ENCODE measurements at places on chromosomes 5 and 9. TPM values are rescaled to one million over a fixed set of nuclear protein-coding genes. Genes with fewer than 3 reads are reported as not detected.

THBS4 gene
- total RNA-seq: 9.2 TPM

- H3K27ac ChIP-seq: no peak overlapping the region
- no peak for DNase-seq
- H3K27me3 ChIP-seq: peaks cover 100% of the 10 kb centered on the region
- H3K4me3 ChIP-seq: no peak overlapping the region
- H3K4me1 ChIP-seq: peaks cover 4% of the 10 kb centered on the region
Measured at GRCh38 chr9:132584601-132585560, 2.5 kb downstream of the BARHL1 start.

- H3K27ac ChIP-seq: no peak overlapping the region
- H3K4me1 ChIP-seq: no peaks in the 10 kb centered on the region
Measured at GRCh38 chr5:11780641-11781345, 123.5 kb downstream of the CTNND2 start.

DNA sequence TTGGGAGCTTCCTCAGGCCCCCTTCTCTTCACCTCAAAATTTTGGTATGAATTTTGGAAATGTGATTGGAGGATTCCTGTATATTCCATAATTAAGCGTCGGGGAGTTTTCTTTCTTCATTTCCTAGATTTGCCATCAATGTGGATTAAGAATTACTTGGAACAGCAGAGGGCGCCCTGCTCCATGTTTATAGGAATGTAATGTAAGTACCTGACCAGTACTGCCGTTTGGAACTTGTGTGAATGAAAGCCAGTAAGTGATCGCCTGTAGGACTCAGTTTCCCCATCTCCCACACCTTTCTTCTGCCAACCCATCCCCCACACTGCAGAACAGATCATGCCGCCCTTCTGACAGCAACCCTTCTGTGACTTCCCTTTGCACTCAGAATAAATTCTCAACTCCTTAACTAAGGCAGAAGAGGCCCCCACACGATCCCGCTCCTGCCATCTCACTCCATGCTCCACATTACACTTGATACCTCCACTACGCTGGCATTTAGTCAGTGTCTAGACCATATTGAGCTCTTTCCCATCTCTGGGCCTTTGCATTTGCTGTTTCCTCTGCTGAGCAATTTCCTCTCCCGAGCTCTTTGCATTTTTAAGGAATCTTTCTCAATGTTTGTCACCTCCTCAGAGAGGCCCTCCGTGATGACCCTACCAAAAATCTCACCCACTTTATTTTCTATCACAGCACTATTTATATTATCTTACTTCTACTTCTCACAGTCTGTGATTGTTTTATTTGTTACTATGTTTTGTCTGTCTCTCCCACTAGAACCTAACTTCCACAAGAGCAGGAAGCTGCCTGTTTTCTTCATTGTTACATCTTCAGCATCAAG, 79.5 kb upstream of the HTR4 start:
- peak; percentile 41 for DNase-seq
- H3K4me1 ChIP-seq: no peaks in the 10 kb centered on the region
- no peaks in the 10 kb centered on the region for H3K36me3 ChIP-seq
- H3K27me3 ChIP-seq: no peaks in the 10 kb centered on the region
- no peak overlapping the region for H3K27ac ChIP-seq

GRCh38 chr5:90557871-90558270, 726 bp upstream of the ADGRV1 start:
- no peak overlapping the region for H3K27ac ChIP-seq
- H3K27me3 ChIP-seq: peaks cover 18% of the 10 kb centered on the region
- no peaks in the 10 kb centered on the region for H3K36me3 ChIP-seq
- no peak overlapping the region for H3K4me3 ChIP-seq

- H3K4me3 ChIP-seq: no peak overlapping the region
- no peak overlapping the region for H3K27ac ChIP-seq
- no peaks in the 10 kb centered on the region for H3K36me3 ChIP-seq
- no peaks in the 10 kb centered on the region for H3K27me3 ChIP-seq
Measured at GRCh38 chr9:4389755-4390154, 89.9 kb upstream of the GLIS3 start.

DNA sequence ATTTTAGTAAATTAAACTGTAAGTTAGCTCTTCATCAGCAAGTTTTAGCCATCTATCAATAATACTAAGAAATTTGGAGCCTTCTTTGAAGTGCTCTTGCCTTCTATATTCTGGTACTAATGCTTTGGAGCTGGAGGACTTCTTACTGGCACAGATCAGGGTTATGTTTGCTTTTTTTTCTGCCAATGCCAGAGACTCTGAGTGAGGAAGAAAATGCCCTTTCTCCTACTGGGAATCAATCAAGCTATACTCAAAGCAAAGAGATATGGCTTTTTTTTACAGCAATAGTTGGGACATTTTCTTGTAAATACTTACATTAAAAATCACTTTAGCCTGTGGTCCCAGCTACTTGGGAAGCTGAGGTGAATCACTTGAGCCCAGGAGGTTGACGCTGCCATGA, 4.3 kb downstream of the HSDL2 start:
- H3K4me3 ChIP-seq: no peak overlapping the region
- peaks cover 7% of the 10 kb centered on the region for H3K4me1 ChIP-seq
- no peaks in the 10 kb centered on the region for H3K27me3 ChIP-seq

GRCh38 chr5:180074462-180074861, 2.9 kb upstream of the RNF130 start:
- no peak overlapping the region for H3K4me3 ChIP-seq
- no peaks in the 10 kb centered on the region for H3K36me3 ChIP-seq
- H3K27ac ChIP-seq: no peak overlapping the region
- peaks cover 15% of the 10 kb centered on the region for H3K4me1 ChIP-seq
- peaks cover 42% of the 10 kb centered on the region for H3K27me3 ChIP-seq

NDUFAF2 gene
- total RNA-seq: 24.4 TPM

FOXD4L6 gene
- total RNA-seq: 0.09 TPM

GRCh38 chr9:69279733-69280132, 45.3 kb upstream of the ENTREP1 start:
- no peak for DNase-seq
- H3K4me3 ChIP-seq: no peak overlapping the region
- no peaks in the 10 kb centered on the region for H3K36me3 ChIP-seq
- H3K27me3 ChIP-seq: no peaks in the 10 kb centered on the region

GRCh38 chr9:120882935-120883607, 6.1 kb upstream of the PHF19 start:
- H3K27ac ChIP-seq: no peak overlapping the region
- H3K36me3 ChIP-seq: no peaks in the 10 kb centered on the region
- H3K4me1 ChIP-seq: peaks cover 60% of the 10 kb centered on the region
- no peaks in the 10 kb centered on the region for H3K27me3 ChIP-seq

- no peaks in the 10 kb centered on the region for H3K4me1 ChIP-seq
- no peaks in the 10 kb centered on the region for H3K36me3 ChIP-seq
- H3K27ac ChIP-seq: no peak overlapping the region
- DNase-seq: no peak
Measured at GRCh38 chr9:84941792-84942191, 272.3 kb downstream of the NTRK2 start.

DNA sequence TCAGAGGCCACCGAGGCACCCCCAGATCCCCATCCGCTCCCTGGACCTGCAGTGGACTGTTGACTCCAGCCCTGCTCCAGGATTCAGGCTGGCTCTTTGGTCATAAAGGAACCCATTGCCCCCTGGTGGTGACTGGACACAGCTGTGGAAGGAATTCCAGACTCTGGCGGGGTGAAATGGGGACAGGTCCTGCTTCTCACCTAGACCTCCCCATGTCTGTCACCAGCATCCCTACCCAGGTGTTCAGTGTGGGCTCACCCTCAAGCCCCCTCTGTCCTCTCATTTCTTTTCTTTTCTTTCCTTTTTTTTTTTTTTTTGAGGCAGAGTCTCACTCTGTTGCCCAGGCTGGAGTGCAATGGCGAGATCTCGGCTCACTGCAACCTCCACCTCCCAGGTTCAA, 25.5 kb upstream of the STXBP1 start:
- no peaks in the 10 kb centered on the region for H3K27me3 ChIP-seq
- H3K4me1 ChIP-seq: no peaks in the 10 kb centered on the region
- H3K36me3 ChIP-seq: no peaks in the 10 kb centered on the region
- no peak overlapping the region for H3K27ac ChIP-seq
- no peak overlapping the region for H3K4me3 ChIP-seq

DNA sequence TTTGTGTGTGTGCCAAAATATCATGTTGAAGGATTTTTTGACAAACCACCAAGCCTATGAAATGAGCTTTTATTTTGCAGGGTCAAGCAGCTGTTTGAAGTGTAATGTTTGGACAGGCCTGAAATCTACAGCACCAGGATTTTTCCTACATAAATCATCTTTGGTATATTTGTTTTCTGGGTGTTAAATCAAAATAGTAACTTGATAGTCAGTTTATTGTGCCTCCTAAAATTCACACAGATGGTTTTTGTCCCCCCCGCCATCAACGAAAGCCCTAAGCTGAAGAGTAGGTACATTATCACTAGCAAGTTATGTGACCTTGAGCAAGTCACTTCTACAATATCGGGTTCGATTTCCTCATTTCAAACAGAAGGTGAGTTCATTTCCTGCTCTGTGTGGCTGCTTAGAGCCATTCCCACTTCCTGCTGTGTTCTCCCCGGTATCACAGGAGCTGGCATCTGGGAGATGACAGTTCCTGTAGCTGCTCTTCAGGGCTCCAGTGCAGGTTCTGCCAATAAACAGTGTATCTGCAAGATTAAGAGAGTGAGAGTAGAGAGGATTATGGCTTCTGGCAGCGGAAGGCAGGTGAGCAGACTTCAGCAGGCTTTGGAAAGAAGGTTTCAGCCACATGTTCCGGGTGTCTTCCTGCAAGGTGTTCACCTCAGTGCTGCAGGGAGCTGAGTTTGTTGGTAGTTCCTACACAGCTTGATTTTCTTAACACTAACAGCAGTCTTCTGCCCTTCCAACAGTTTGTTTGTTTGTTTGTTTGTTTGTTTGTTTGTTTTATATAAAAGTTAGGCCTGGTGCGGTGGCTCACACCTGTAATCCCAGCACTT, 48.4 kb upstream of the GNE start:
- no peak for DNase-seq
- no peaks in the 10 kb centered on the region for H3K27me3 ChIP-seq
- peak overlapping the region; percentile 32 for H3K27ac ChIP-seq
- no peak overlapping the region for H3K4me3 ChIP-seq

ANKRD31 gene
- total RNA-seq: 0.61 TPM

FAM163B gene
- total RNA-seq: 2.0 TPM

DNA sequence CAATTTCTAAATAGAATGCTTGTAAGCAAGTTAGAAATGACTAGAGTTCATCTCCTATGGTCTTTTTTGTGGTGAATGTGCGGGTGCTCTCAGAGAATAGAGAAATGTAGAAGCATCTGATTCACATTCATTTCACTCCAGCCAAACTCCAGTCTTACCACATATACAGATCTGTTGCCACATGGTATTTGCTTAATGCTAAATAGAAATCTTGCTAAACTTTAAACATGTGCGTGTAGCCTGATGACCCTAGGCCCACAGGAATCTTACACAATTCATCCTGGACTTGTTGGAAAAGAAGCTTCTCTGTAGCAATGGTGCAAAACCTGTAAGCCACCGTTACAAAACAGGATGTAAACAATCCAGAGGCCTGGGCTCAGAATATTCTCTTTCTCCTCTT, 135.2 kb downstream of the PCSK1 start:
- H3K4me1 ChIP-seq: no peaks in the 10 kb centered on the region
- no peaks in the 10 kb centered on the region for H3K36me3 ChIP-seq
- no peaks in the 10 kb centered on the region for H3K27me3 ChIP-seq
- H3K4me3 ChIP-seq: no peak overlapping the region
- no peak for DNase-seq

- H3K4me3 ChIP-seq: no peak overlapping the region
- no peaks in the 10 kb centered on the region for H3K36me3 ChIP-seq
- no peak overlapping the region for H3K27ac ChIP-seq
- peaks cover 15% of the 10 kb centered on the region for H3K4me1 ChIP-seq
Measured at GRCh38 chr9:133994353-133995011, 2.4 kb upstream of the VAV2 start.

GRCh38 chr9:70902171-70902570, 219.2 kb downstream of the TRPM3 start:
- no peaks in the 10 kb centered on the region for H3K36me3 ChIP-seq
- no peak for DNase-seq
- no peaks in the 10 kb centered on the region for H3K27me3 ChIP-seq
- no peak overlapping the region for H3K4me3 ChIP-seq

- H3K27ac ChIP-seq: no peak overlapping the region
- no peak overlapping the region for H3K4me3 ChIP-seq
- no peaks in the 10 kb centered on the region for H3K36me3 ChIP-seq
- H3K27me3 ChIP-seq: peaks cover 24% of the 10 kb centered on the region
- peaks cover 9% of the 10 kb centered on the region for H3K4me1 ChIP-seq
Measured at GRCh38 chr9:127724012-127724411, 8.1 kb downstream of the TTC16 start.

DNA sequence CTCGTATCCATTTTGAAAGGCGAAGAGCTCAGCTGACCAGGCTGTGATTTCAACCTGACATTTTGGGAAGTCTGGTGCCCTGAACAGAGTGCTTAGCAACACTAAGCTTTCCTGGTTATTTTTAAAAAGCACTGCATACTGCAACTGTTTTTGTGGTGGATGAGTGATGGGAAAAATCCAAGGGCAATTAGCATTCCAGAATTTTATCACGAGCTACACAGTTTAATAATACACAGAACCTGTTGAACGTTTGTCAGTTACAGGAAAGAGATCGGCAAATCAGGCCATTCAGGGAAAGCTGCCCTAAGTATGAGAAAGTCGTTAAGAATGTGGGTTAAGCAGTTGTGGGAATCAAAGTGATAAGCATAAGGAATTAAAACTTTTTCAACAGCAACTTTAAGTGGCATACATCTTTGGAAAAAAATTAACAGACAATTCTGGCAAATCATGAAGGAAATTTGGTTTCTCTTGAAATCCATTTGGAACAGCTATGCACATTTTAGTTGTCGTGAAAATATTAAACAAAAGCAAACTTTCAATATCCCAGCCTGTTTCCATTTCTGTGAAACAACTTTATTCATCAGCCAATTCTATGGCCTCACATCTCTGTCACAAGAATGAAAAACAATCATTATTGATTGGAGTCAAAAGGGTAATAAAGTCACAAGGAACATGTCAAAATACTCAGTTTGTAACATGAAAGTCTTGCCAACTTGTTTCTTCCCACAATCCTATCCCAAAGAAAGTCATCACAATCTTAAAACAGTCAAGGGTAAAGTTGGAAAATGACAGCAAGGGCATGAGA, 25.7 kb downstream of the PUM3 start:
- no peak overlapping the region for H3K4me3 ChIP-seq
- no peak for DNase-seq
- H3K27ac ChIP-seq: no peak overlapping the region
- H3K27me3 ChIP-seq: no peaks in the 10 kb centered on the region
- H3K36me3 ChIP-seq: peaks cover 18% of the 10 kb centered on the region
- no peaks in the 10 kb centered on the region for H3K4me1 ChIP-seq

GRCh38 chr9:112896131-112896530, 5.5 kb upstream of the SLC46A2 start:
- H3K27ac ChIP-seq: no peak overlapping the region
- no peak for DNase-seq
- no peaks in the 10 kb centered on the region for H3K27me3 ChIP-seq
- no peaks in the 10 kb centered on the region for H3K4me1 ChIP-seq

DNA sequence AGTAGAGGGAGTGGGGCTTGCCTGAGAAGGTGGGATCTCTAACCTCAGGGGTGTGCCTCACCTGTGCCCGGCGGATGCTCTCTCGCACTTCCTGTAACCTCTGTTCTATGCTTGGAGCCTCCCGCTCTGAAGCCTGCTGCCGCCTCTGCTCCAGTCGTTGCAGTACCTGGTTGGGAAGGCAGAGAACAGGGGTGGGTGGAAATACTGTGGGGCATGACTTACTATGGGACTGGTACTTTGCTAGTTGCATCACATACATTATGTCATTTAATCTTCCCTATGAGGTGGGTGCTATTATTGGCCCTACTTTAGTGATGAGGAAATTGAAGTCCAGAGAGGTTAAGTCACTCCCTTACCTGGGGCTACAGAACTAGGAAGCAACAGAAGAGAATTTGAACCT, 5.2 kb downstream of the FCHSD1 start:
- H3K4me3 ChIP-seq: no peak overlapping the region
- no peak for DNase-seq
- peaks cover 2% of the 10 kb centered on the region for H3K4me1 ChIP-seq
- H3K36me3 ChIP-seq: peaks cover 10% of the 10 kb centered on the region
- no peaks in the 10 kb centered on the region for H3K27me3 ChIP-seq
- no peak overlapping the region for H3K27ac ChIP-seq

NR4A3 gene
- 2.4 TPM for total RNA-seq

DMRT3 gene
- total RNA-seq: 0.05 TPM

Data from thymus (tissue), 14 donors.